GDM1 (cell line): ENCODE measurements at places on chromosomes 6 and 20.

DNA sequence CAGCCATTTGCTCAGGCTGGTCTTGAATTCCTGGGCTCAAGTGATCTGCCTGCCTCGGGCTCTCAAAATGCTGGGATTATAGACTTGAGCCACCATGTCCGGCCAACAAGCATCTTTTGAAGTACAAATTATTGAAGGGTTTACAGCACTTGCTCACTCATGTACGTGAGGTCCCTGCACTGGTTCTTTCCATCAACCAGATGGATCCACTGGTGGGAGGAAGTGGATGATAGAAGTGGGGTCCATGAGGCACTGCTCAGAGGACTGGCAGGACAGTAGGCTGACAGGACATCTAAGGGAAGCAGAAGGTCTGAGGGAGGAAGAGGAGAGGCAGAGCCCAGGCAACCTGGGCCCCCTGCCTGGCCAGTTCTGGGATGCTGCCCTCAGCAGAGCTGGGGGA lies 109.2 kb upstream of the NXT1 start:
- no peak for DNase-seq

GRCh38 chr20:7665376-7665775 lies 274.9 kb downstream of the HAO1 start:
- no peak for DNase-seq

DNA sequence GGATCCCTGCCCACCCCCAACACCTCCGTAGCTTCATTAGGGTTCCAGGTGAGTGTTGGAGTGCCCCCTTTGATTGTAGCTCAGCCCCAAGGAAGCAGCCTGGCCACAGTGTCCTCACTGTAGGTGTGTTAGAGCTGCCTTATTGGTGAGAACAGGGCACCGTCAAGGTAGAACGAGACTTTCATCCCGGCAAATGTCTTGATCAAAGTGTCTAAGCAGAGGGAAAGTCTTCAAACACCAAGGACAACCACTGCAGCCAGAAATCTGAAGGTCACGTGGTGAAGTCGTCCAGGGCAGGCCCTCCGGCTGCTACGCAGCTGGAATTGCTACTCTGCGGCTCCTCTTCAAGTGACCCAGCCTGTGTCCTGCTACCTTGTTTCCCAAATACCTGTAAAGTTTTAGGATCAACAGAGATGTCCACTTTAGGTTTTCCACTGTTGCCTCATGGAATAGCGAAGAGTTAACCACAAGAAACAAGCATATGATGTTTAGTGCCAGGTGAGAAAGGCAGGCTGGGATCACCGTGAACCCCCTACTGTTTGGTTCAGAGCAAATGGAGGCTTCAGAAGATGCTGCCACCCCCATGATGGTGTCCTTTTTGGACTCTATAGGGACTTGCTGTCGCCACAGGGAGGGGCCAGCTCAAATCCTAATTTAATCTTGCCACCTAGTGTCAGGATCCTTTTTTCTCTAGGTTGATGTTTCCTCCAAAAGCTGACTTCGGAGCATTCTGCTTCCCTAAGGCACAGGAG lies 1.7 kb upstream of the DLL1 start:
- no peak for DNase-seq

DNA sequence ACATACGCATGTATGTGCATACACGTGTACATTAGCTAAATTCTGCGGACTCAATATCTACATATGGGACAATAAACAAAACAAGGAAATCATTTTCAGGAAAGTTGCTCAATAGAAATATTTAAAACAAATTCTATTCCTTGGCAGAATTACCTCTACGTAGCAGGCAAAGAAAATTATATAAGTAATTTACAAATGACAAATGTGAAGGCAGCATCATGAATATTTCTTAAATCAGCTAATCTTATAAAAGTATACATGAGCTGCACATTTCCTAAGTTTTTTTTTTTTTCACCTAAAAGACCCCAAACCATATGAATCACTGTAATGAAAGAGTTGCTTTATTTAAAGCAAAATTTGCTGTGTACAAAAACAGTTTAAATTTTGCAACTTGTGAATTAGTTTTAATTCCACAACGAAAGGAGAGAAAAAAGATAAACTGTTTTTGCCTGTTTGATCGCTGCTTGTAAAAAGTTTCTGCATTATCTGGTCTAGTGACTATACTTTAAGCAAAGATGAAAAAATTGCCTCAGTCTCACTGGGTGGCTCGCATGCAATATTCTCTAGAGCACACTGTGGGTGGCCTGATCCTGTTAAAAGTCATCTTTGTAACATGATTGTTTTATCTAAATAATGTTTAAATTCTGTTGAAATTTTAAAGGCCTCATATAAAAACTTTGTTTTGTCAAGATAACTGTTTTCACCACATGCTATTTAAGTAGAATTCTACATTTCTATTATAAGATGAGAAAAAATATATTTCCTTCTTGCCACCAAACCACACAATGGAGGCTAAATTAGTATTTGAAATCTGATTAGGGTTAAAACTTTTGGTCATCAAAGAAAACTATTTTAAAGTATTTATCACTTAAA lies 57.1 kb downstream of the HUS1B start:
- no peak for DNase-seq

GRCh38 chr6:95780037-95780436 lies 202.7 kb downstream of the MANEA start:
- no peak for DNase-seq

DNA sequence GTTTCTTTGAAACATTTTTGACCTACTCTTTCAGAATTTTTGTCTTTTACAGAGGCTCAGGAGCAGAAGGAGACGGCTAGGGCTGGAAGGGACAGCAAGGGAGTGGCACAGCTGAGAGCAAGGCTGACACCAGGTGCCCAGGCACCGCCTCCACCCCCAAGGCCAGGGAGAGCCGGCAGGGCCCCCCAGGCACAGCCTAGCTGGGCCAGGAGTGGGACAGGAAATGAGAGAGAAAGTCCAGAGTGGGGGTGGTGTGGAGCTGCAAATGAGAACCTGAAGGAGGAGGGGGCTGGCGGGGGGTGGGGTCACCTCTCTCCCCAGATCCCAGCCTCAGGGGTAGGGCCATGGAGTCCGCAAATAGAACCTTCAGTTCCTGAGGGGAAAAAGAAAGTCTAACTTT lies 236.7 kb downstream of the CDC5L start:
- DNase-seq, result no peak

DNA sequence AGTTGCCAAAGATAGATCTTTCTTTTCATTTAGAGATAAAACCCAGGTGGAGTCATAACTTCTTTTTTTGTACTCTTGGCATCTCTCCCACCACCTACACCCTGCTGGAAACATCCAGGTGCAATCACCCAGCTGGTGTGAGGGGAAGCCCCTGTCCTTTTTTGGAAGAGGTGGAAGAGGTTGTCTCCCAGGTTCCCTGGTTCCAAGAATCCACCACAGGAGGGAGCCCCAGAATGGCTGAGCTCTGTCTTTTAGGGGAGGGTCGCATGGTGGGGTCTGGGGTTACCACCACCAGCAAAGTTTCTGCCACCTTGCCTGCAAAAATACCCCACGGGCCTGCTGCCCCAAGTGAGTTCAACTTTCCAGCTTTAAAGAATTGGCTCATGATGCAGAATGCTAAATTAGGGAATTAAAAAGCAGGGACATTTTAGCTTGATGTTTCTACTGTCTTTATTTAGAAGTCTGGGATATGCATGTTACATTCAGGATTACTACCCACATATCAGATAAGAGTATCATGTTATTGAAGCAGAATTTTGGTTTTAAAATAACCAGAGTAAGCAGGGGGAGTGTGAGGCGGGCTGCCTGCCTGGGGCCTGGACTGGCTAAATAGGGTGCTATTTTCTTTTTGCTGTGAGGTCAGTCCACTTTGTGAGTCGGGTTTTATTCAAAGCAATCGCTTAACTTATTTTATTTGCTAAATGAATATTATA lies 11.0 kb downstream of the SMOC2 start:
- no peak for DNase-seq

GRCh38 chr6:114061116-114061515 lies 90.2 kb upstream of the HDAC2 start:
- DNase-seq, result no peak

GRCh38 chr6:80145509-80145908 lies 39.0 kb downstream of the BCKDHB start:
- no peak for DNase-seq

DNA sequence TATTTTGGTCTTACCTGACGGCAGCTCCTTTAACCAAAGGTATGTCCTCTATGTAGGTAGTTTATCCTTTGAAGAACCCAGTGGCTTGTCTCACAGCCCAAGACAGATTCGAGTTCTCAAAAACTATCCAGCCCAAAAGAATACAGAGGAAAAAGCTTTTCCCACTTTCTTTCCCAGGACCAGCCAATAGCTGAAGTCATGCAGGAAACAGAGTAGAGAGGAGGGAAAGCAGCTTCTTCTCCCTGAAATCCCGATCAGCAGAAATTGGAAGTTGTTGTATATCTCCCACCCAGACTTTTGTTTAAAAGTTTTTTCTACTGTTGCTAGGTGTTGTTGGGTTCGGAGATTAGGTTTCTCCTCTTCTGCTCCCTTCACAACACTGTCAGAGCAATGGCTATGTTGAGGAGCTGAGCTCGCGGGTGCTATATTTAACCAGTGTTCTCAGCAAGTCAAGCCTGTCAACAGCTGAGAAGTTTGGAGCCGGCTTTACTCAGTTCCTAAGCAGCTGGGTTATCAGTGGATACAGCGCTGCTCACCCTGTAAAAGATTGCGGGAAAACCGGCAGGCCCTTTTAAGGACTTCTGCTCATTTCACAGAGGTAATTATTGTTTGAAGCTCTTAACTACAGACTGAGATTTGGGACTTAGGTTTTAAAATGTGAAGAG lies at the start of gene FILIP1:
FILIP1 (minus strand) TSS at position 401 of the 665 bp plus-strand sequence. CDS start 78,828 bp downstream, outside the sequence.
- no peak for DNase-seq

DNA sequence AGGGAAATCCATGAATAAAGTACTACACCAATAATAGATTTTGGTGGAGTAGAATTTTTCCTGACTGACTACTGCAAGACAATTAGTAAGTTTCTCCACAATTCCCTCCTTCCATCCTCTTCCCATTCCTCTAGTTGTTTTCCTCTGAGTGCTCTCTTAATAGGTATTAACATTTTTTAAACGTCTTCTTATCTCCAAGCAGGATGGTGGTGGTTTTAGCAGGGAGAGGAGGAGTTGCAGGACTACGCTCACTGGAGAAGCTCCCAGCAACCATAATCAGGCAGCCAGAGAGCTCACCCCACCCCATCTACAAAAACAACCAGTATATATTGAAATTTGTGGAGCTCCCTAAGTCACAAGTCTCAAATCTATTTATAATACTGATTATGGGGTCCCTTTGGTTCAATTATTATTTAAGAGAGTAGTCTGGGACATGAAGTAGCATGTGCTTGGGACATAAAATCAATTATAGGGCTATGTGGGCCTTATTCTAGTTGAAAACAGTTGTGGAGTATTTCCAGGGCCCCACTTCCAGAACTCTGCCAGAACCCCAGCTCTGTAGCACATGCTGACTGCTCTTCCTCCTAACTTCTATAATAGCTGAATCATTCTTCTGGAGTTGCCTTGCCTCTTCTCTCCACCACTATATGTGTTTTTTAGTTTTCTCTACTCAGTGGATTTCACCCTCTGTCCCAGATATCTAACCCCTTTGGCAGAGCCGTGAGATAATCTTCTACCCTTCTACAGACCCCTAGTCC lies 49.8 kb downstream of the MYB start:
- DNase-seq, result no peak

DNA sequence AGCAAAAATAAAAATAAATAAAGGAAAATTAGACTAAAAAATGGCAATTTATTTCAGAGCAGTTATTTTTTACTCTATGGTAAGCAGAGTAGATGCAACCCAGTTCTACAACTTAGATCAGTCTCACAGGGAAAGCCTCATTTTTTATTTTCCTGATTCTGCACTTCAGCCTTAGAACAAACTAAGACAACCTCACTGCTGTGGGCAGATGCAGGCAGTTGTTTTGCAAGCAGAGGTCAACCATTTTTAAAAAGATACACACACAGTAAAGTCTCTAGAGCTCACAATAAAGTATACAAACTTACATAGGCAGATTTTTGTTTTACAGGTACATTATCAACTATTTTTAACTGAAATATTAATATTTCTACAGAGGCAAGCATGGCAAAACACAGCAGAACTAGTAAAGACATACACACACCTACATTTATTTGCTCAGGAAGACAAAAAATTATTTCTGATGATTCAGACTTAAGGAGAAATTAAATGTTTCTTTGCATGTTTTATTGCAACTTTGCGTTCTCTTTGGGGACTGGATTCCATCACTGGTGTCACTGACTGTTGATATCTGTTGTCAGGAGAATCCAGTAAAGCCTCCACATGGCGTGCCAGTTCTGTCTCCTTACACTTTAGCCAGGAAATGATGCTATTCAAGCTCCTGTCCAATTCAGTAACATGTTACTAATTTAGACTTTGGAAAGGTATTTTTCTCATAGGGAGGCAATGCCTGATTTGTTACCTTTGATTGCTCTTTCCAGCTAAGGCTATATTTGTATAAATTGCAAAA lies 102.7 kb downstream of the TRDN start:
- no peak for DNase-seq

- no peak for DNase-seq
Observed at GRCh38 chr20:47817573-47817972, 32.3 kb upstream of the SULF2 start.

DNA sequence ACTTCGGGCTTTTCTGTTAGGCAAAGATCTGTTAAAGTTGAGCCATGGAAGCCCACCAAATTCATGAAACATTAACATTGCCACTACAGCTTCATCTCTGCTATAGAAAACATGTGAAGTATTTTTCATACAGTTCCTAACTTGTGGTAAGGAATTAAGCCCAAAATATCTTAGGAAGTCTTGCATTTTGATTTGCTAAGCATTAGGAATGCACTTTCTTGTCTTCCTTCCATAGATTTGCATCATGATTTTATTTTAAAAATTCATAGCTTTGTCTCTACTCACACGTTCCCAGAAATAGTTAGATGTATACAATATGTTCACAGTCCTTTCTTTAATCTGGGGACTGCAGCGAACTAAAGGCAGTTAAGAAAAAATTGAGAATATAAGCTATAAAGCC lies 325.6 kb downstream of the CENPW start:
- no peak for DNase-seq

DNA sequence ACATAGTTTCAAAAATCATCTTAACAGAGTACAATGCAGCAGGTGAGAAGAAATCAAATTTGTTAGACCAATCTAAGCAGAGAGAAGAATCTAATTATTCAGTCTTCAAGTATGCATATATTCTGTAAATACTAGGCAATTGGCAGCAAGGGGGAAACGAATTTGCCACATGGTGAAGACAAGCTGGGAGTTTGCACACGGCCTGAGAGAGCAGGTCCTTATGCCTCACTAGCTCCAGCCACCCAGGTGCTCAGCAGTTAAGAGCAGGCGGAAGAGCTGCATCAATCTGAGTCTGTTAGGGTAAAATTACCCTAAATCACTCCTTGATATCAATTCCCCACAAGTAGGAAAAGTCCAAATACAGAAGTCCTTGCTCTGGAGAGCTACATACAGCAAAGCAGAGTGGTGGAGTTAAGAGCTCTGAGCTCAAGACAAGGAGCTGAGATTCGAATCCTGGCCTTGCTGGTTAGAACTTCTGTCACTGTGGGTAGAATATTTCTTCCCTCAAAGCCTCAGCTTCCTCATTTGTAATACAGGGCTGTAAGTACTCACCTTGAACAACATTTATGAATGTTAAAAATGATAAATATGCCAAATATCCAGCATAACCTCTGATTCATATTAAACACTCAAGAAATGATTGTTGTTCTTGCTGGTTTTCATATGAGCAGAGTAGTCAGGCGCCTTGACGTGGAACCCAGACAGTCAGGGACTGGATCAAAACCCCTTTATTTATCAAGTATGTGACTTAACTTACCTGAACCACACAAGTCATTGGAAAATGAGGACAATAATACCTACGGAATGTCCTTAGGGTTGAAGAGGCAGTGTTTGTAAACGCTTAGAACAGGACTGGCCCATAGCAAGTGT lies 444.2 kb downstream of the CDH26 start:
- no peak for DNase-seq

GRCh38 chr20:10921491-10922010 lies 247.8 kb upstream of the JAG1 start:
- DNase-seq, result no peak

- DNase-seq, result no peak
Observed at GRCh38 chr6:144310765-144311164, 25.6 kb downstream of the UTRN start.
